ENCODE measurements at places on chromosomes 3 and 15.

DNA sequence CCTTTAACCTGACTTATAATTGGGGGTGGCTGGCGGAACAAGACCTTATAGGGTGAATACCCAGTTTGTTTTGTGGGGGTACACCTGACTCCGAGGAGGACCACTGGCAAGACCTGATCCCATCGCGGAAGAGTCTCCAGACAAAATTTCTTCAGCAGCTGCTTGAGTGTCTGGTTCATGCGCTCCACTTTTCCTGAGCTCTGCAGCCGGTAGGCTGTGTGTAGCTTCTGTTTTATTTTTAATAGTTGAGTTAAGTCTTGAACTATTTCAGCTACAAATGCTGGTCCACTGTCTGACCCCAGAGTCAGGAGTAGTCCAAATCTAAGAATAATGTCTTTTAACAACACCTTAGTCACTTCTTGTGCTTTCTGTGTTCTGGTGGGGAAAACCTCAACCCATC is 21.2 kb upstream of the NOX5 start:
- DNase-seq = no peak

DNA sequence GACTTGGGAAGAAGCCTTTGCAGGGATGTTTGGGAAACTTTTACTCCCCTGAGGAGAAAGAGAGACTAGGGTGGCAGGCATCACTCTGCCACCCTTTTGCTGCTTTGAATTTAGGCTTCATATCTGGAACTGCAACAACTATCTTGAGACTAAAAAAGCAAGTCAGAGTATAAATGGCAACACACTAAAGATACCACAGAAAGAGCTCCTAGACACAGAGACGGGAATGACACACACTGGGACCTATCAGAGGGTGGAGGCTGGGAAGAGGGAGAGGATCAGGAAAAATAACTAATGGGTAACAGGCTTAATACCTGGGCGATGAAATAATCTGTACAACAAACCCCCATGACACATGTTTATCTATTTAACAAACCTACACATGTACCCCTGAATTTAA is 237.8 kb downstream of the FGF12 start:
- no peak for DNase-seq

- no peak for DNase-seq
Measured at GRCh38 chr15:98953968-98954367, 53.6 kb downstream of the PGPEP1L start.

DNA sequence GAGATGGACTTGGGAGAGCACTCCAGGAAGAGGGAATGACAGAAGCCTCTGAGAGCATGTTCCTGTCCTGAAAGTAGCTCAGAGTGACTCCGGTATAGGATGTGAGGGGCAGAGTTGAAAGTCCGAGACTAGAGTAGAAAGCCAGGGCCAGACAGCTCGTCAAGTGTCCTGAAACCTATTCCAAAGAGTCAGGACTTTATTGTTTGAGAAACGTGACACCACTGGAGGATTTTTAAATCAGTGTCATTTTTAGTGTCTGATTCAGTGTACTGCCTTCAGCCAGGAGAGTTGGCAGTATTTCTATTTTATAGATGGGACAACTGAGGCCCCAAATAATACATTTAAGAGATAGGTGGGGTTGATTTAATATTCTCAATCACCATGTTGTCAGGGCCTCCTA is 1.6 kb upstream of the RBMS3 start:
- DNase-seq = no peak

- DNase-seq = no peak
Measured at GRCh38 chr3:5254281-5255048, 67.0 kb downstream of the EDEM1 start.
